GM04504 (cell line): ENCODE measurements at places on chromosomes 3 and 15.

- no peak for DNase-seq
Observed at GRCh38 chr3:41188306-41188705, 11.0 kb upstream of the CTNNB1 start.

DNA sequence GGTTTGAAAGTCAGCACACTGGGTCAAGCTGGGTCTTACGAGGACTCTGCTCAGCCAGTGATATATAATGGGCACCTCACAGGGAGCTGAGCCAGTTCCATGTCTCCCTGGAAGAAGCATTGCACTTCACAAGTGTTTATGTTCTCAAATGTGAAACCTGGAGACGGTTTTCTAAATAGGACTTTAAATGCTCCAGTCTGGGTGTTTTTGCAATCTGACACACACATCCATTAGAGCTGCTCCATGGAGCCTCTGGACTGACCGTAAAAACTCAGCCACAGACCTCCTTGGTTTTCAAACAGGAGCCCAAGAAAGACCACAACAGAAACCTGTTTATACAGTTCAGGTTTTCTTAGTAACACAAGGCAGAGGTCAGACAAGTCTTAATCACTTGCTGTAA lies 201.3 kb upstream of the LRIG1 start:
- no peak for DNase-seq

DNA sequence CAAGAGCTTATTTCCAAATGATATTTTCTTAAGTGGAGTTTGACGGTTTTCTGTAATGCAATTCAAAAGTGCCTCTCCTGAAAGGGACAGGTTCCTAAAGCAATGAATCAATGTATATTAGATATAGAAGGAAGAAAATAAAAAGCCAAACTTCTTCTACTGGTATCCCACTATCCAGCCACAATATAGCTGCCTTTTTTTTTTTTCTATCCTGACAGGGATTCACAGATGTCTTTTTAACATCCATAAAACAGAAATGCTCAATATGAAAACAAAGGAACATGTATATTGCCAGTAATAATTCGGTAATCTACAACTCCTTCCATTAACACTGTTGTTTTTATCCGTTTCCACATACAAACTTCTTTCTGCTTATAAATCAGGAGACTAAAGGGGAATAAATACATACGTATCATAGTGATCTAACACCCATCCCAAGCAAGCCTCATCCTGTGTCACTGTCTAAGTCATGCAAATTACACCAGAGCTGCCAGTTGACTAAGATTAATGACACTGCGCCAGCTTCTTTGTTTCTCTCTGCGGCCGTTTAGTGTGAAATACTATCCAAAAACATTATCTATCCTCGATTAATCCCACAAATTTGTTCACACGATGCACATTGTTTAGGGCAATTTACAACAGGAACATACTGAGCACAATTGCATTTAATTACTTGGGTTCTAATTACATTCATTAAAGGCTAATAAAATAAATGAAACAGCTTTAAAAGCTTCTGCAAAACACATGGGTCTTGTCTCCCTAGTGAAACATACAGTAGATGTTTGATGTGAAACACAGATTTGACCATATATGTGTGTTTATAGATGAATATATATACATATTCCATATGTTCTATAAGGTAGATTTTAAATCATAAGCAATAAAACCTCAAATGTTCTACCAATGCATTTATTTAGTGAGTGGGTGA lies 51.9 kb upstream of the CDIN1 start:
- no peak for DNase-seq

- no peak for DNase-seq
Observed at GRCh38 chr3:181839039-181839915, 127.6 kb downstream of the SOX2 start.

DNA sequence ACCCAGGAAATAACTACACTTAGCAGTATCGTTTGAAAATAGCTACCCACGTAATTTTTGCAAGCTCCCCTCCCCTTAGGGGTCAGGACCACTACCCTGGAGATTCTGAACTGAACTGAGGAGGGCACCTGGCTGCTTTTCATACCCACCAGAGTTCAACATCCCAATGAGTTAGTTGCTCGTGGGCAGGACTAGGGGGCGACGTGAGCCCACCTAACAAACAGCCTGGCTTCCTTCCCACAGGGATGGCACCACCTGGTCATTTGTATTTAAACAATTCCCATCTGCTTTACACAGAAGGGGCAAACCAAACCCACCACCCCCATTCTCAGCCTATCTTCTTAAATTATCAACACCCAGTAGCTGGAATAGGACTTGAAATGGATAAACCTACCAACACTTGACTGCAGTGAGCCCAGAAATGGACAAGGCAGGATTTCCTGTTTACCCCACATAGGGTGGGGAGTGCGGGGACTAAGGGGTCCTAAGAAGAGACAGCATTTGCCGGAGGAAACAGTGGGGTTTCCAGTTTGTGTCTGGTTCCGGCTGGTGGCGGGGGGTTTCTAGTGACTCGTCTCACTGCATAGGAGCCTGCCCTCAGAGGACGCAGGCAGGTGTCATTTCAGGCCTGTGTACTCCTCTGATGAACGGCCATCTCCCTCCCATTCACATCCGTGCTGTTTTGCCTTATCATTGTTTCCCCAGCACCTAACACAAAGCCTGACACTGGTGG lies 11.6 kb upstream of the VGLL4 start:
- no peak for DNase-seq

- DNase-seq = no peak
Observed at GRCh38 chr3:65196663-65197062, 508.9 kb upstream of the ADAMTS9 start.

DNA sequence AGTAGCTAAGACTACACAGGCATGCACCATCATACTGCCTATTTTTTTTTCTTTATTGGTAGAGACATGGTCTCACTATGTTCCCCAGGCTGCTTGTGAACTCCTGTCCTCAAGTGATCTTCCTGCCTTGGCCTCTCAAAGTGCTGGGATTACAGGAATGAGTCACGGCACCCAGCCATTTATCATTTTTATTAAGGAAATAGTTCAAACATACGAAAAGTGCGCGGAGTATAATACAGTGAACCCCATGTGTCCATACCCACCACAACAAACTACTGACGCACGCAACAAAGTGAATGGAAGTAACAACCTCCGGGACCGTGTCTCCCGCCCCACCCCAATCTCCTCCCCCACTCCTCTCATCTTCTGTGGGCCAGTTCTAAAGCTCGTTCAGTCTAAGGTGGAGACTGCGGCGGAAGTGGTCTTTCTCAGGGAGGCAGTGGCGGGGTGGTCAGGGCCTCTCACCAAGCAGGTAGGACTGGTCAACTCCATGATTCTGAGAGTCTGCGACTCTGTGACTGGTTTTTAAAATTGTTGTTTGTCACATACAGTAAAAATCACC lies 42.1 kb downstream of the DNAJB8 start:
- DNase-seq = peak; percentile 66

DNA sequence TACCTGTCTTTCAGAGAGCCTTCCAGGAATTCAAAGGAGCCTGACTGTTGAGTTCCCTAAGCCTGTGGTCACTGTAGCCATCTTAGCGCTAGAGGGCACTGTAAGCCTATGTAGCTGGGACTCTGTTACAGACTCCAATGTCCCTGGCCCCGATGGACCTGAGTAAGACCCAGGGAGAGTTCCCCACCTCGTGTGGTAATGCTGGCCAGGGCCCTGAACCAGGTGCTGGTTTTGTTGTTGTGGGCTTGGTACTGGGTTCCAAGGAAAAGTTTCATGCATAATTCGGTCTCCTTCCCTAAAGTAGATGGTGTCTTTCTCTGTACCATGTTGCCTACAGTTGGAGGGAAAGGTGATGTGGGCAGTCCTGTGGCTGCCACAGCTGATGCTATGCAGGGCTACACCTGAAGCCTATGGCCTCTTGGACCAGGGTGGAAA lies 32.4 kb downstream of the CDAN1 start:
- peak; percentile 28 for DNase-seq

- no peak for DNase-seq
Observed at GRCh38 chr3:31750341-31750740, 217.6 kb downstream of the STT3B start.

- no peak for DNase-seq
Observed at GRCh38 chr3:120227710-120228347, 57.2 kb downstream of the GPR156 start.

GRCh38 chr3:174253940-174254339 lies 605.2 kb upstream of the NAALADL2 start:
- DNase-seq = no peak

- DNase-seq = no peak
Observed at GRCh38 chr3:21826416-21826815, 75.4 kb upstream of the ZNF385D start.

DNA sequence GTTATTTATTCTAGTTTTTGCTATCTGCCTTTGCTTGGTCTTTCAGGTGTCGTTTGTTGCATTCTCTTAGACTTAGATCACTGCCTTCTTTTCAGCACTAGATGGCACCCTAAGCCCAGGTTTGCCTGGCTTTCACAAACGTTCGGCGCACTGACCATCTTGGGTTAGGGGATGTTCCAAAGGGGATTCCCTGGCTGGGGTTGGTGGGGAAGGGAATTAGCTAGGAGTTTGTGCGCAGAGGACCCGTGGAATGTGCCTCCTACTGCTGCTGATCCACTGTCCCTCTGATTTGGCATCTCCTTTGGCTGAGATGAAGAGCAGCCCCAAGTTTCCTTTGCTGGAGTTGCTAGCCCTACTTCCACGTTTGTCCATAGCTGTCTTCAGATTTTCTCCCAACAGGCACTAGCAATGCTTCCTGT lies 33.9 kb downstream of the PFN2 start:
- no peak for DNase-seq

DNA sequence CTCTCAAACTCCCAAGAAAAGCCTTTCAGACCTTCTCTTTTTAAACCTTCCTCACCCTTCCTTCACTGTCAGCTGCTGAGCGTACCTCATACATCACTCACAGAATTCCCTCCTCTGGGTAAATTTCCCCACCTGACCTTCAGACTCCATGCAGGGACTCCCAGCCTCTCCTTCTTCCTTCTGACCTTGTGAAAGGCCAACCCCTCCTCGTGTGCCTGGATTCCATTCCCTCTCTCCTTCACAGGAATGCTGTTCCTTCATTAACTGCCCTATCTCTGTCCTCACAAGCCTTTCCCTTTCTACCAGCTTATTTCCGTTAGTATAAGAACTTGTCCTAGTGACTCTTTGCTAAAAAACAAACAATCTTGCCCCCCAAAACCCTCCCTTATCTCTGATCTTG lies 69.7 kb upstream of the MME start:
- no peak for DNase-seq

- no peak for DNase-seq
Observed at GRCh38 chr3:7082244-7082643, 221.3 kb downstream of the GRM7 start.

GRCh38 chr3:189947948-189948723 lies 172.6 kb downstream of the P3H2 start:
- no peak for DNase-seq
